G401 (cell line): ENCODE measurements at places on chromosomes 4 and X.

DNA sequence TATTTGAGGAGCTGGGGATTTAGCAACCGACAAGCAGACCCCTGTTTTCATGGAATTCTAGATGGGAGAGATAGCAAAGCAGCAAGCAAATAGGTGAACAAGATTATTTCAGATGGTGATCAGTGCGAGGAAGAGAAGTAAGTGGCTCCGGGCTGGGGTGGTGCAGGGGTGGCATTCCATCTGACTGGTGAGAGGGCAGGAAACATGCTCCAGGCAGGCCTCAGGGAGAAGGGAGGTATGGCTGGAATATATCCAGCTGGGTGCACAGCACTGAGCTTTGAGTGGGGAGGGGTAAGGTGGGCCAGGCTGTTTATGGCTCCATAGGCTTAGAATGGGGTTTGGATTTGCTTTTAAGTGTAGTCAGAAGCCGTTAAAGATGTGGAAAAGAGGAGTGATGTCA, 21.2 kb downstream of the PTTG2 start:
- no peak for DNase-seq

DNA sequence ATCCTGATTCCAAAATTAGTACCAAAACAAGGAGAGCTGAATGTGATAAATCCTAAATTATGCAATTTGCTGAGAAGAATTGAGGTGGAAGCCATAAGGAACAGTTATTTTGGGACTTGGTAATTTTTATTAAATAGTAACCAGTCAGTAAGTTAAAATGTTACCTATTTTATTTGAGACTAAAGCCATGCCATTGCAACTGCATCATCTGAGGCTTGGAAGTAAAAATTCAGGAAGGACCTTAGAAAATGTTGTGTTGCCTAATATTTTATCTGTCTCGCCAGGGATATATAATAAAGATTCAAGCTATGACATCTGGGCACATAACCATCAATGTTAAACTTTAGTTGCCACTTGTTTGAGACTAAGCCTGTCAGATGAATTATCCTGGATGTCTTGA, 341.3 kb upstream of the MAGEB16 start:
- DNase-seq = no peak

GRCh38 chr4:1413204-1413663, 7.0 kb upstream of the NKX1-1 start:
- no peak for DNase-seq

- no peak for DNase-seq
These were observed 37.0 kb upstream of the HERC5 start for GRCh38 chr4:88419874-88420273.

GRCh38 chr4:85050736-85051135, 84.2 kb upstream of the WDFY3 start:
- DNase-seq = no peak

- no peak for DNase-seq
These were observed 214.3 kb downstream of the FAT4 start for GRCh38 chr4:125529071-125529470.

DNA sequence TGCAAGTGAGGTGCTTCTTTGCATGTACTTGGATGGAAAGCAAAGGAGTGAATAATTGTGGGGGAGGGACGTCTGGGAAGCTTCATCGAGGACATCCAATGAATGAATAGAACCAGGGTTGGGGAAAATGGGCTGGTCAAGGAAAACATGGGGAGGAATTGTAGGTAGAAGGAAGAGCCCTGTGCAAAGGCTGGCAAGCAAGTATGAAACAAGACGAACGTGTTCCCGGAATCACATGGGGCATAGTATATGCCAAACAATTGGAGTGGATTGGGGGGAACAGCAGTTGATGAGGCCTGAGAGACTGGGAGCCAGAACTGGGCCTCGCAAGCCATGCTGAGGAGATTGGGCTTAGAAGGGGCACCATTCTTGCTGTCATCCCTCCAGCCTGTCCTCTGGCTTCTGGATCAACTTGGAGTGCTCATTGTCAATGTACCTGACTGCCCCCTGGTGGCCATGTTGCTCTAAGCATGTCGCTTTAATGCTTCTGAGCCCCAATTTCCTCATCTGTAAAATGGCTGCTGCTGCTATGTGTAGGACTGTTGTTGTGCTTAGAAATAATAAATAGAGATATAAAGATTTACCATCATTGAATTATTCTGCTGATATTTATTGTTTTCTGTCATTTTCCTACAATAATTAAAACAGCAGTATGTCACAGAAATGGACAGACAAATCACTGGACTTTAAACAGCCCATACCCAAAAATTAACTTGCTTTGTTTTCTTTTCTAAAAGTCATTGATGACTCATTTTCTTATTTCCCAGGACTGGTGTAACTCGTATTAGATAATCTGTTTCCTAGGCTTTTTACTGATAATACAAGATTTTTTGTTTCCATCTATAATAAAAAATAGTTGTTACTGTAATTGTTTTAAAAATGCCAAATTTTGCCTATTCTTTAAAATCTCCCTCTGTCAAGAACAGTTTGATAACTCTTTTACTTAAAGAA, 66.4 kb downstream of the JADE3 start:
- DNase-seq = peak; percentile 25

DNA sequence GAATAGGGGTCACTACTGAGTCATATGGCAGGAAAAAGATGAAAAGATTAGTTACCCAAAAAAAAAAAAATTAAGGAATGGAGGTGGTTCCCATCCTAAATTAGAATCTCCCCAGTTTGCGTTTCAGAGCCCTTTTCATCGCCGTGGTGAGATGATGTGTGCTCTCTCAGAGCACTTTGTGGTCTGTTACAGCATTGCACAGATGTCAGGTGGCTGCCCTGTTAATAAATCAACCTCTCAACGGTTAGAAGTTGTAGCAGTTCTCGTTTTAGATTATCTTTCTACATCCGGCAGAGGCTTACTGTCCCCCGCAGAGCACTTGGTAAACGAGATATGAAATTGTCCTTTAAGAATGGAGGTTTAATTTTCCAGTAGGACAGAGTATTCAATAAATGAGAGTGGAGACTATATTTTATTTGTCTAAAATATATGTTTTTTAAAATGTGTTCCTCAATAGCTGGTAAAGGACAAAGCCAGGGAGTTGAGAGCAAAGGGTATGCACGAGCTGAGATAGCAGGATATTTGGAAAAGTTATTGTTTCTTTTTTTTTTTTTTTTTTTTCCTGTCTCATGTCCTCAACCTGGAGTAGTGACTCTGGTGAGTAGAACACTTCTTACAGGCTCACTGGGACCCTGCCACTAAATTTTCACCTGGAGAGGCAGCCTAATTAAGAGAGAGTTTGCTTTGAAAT, 26.9 kb downstream of the AFF1 start:
- DNase-seq = no peak

DNA sequence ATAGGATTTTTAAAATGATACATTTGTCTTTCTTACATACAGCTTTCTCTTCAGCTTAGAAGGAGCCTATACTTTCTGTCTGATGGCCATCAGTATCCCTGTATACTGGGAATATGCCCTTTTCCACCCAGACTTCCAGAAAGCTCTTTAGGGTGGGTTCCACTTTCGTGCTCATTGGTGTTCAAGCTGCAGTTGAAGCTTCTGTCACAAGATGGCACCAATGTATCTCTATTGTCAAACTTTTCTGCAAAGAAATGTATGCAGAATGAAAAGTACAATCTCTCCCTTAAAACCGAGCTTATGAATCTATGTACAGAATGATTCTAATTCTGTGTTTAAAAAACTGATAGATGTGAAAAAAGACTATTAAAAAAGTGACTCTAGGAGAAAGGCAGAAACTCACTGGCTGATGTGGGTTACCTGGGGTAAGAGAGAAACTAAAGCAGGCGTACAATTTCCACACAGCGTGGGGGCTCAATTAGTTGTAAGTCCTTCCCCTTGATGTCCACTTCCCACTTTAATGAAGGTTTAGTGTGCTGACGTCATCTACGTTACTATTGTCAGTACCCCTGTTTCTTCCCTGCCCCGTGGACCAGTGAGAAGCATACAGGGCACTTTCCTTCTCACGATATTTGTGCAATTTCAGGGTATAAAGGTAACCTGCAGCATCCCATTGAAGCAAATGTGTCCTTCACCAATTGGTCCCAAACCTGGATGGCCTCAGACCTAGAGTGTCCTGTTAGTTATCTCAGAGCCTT, 57.3 kb upstream of the TCEAL2 start:
- peak; percentile 43 for DNase-seq

DNA sequence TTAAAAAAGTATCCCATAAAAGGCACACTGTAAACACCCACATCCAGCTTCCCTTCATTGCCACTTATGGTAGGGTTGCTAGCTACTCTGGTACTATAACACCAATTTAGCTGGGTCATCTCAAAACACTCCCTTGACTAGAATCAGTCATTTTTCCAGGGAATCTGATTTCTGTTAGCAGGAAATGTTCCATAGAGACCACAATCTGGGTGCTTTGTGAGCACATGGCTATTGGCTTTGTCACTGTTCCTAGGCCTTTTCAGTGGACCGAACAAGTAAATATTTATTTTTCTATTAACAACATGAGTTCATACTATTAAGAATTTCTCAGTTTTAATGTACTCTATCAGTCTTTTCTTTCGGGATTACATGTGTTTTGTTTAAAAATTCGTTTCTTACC, 404.7 kb upstream of the GNPDA2 start:
- no peak for DNase-seq

DNA sequence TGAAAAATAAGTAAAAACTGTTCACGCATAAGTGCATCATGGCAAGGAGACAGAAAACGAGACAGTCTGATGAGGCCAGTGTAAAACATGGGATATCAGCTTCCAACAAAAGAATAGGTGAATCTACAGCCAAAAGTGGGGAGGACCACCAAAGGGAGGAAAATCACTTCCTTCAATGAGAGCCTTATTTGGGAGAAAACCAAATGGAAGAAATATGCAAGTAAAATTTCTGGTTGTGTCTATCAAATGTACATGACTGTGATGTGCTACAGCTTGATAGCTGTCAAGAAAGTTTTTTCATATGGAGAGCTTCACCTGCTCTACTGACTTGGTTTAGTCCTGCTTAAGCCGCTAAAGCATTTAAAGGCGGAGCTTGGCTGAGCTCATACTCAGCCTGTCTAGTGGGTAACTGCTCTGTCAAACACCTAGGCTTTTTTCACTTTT, 66.2 kb downstream of the MAGEA1 start:
- DNase-seq = no peak

GRCh38 chr4:17981063-17981462, 40.5 kb downstream of the LCORL start:
- DNase-seq = no peak

DNA sequence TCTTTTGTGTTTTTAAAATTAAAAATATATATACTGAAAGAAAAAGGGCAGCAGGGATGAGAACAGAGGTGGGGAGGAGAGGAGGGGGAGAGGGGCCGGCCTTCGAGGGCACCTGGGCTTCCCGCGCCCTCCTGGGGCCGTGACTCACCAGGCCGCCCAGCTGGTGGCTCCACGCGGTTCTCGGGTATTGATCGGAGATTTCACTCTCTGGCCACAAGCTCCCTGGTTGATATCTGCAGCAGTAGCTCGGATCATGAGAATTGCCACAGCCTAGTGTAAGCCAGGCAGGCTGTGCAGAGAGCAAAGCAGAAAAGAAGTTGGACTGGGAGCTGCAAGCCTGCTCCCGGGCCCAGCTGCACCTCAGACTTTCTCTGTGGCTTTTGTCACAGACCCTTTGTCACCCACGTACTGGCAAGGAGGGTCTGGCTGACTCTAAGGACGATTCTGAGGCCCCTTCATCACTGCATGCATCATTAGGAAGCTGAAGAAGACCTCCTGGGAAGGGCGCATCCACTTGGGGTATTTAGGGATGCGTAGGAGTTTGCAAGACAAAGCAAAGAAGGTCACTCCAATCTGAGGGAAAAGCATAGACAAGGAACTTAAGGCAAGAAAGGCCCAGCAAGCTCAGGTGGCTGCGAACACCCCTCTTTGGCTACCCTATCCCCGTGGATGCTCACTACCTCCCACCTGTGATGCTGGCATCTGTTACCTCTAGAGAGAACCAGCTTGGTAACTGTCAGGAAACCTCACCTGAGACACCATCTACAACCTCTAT, 71.7 kb downstream of the CPZ start:
- no peak for DNase-seq

GRCh38 chr4:54912155-54912554, 213.2 kb downstream of the KDR start:
- no peak for DNase-seq

DNA sequence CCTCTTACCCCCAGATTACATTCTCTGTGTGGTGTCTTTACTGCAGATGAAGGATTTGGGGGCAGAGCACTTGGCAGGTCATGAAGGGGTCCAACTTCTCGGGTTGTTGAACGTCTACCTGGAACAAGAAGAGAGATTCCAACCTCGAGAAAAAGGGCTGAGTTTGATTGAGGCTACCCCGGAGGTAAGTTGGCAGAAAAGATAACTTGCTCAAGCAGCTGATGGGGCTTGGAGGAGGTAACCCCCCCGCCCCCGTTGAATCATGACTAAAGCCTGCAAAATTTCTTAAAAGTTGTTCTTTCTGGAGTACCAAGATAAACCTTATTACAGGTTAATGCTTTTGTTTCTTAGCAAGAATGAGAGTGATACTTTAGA, 1.5 kb downstream of the CCNG2 start:
- no peak for DNase-seq

- DNase-seq = peak; percentile 37
These were observed 17.5 kb downstream of the STX18 start for GRCh38 chr4:4524364-4524763.

DNA sequence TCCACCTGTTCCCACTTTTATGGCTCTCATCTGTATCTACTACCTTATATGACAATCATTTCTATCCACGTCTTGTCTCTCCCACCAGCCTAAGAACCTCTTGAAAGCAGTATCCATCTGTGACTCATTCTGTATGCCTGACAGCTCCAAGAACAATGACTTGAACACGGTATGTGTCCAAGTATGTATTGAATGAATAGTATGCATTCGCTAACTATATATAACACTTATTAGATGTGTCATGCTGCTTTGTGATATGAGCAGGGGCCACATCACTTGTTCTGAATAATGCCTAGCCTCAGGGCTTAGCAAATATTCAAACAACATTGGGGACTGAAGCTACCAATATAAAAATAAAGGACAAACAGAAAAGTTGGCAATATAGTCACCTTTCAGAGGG, 4.9 kb downstream of the OPHN1 start:
- DNase-seq = no peak

- peak; percentile 10 for DNase-seq
These were observed 93.2 kb upstream of the ATP8A1 start for GRCh38 chr4:42750091-42750490.

GRCh38 chr4:1410491-1411325, 4.5 kb upstream of the NKX1-1 start:
- no peak for DNase-seq

DNA sequence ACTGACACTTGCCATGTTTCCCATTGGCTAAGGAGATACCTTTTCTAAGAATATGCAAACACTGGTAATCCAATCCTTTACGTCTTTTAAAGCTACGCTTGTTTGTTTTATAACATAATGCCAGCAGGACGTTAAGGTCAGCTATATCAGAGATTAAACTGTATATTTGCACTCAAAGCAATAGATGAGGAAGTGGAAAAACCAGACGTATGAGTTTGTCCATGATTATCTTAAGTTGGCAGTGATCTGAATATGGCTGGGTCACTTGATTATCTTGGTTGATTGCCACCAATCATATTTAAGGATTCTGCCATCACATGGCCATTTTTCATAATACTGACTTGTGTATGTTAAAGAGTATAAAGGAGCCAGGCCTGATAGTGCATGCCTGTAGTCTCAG, 19.4 kb downstream of the TMSB4X start:
- no peak for DNase-seq
